ENCODE measurements at places on chromosomes 13 and 19.

DNA sequence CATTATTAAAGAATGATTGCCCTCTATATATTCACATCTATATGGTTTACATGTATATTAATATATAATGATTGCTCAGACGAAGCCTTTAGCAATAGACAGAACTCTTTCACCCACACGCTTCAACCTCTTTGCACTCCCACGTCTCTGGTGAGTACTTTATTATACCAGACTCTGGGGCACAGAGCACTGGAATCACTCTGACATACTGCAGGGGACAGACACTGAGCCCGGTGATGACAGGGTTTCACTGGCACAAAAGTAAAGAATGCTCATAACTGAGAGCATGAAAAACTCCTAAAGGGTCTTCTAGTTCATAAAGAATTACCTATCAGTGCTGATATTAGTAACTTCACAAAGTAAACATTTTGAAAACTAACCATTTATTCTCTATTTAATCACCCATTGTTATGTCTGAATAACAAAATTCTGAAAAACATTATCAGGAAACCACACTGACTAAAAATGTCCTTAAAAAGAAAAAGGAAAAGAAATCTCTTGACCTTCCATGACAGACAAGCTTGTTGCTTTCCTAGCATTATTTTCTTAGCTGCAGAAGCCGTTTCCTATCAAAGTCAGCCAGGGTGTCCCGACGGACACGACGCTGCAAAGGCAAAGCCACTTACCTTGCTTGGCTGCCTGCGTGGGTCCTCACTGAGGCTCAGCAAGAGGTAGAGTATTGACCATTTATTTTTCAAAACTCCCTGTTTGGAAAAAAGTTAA, 29.1 kb downstream of the TUBGCP3 start:
- DNase-seq = no peak

DNA sequence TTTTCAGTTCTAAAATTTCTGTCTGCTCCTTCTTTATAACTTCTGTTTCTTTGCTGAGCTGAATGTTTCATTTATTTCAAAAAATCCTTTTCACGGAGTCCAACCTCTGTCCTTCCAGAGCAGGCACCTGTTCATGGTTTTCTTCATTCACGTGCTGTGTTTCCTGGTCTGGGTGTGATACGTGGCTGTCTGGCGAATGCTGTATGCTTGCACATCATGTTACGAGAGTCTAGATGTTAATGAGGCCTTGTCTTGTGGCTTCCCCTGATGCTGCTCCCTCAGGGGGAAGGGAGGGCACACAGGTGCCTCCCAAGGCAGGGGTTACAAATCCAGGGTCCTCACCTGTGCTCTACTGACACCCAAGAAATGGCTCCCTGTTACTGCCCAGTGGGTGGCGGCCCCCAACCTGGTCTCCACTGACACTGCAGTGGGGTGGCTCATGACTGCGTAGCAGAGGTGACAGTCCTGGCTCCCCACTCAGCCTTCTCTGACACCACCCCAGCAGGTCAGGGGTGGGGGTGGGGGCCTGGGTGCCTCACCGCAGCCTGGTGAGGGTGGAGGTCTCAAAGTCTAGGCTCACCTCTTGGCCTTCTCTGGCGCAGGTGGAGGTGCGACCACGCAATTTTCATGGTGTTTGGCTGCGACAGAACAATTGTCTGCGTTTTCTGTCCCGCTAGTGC, 20.1 kb upstream of the RAB20 start:
- no peak for DNase-seq

DNA sequence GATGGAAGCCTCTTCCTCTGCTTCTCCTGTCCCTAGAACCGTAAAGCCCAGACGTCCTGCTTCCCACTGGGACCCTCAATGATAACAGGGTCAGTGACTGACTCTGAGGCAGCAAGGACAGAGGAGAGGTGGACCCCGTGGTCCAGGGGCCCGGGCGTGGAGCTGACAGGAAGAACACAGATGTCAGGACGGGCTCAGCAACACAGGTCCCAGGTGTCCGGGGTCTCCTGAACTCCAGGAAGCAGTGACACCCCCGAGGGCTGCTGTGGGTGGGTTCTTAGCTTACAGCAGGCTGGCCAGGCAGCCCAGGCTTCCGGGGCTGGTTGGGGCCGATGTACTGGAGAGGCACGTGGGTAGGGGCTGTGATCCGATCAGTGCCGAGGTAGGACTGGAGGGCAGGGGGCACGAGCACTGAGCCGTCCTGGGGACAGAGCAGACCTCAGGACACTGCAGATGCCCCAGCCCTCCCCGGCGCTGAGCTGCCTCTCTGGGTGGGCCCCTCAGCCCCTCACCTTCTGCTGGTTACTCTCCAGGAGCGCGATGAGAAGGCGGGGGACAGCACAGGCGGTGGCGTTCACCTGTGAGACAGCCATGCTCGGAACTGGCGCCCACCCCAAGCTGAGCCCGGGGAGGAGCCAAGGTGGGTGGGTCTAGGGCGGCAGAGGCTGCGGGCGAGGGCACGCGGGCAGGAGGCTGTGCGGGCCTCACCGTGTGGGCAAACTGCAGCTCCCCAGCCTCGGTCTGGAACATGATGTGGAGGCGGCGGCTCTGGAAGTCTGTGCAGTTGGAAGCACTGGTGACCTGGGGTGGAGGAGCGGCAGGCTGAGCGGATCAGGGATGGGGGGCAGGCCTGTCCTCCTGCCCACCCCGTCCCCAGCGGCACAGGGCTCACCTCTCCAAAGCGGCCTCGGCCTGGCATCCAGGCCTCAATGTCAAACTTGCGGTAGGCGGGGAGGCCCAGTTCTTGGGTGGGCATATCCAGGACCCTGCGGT, 3.6 kb upstream of the CCER2 start:
- no peak for DNase-seq

DNA sequence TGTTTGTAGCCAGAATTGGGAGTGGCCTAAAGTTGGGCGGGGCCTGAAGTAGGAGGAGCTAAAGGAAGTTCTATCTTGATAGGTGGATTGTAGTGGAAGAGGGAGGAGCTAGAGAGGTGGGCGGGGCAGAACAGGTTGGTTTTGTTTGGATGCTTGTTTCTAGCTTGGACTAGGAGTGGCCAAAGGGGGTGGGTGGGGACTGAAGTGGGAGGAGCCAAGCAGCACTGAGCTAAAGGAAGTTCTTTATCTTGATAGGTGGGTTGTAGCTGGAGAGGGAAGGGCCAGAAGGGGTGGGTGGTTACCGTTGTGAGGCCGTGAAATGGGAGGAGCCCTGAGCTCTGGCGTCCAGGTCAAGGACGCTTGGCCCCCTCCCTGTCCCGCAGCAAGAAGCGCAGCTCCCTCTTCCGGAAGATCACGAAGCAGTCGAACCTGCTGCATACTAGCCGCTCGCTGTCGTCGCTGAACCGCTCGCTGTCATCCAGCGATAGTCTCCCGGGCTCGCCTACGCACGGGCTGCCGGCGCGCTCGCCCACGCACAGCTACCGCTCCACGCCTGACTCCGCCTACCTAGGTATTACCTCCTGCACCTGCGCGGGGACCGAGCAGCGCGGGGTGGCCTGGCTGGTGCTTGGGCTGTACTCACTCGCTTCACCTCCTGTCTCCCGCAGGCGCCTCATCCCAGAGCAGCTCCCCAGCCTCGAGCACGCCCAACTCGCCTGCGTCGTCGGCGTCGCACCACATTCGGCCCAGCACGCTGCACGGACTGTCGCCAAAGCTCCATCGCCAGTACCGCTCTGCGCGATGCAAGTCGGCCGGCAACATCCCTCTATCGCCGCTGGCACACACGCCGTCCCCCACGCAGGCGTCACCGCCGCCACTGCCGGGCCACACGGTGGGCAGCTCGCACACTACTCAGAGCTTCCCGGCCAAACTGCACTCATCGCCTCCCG, 8.0 kb downstream of the DNASE2 start:
- DNase-seq = no peak

DNA sequence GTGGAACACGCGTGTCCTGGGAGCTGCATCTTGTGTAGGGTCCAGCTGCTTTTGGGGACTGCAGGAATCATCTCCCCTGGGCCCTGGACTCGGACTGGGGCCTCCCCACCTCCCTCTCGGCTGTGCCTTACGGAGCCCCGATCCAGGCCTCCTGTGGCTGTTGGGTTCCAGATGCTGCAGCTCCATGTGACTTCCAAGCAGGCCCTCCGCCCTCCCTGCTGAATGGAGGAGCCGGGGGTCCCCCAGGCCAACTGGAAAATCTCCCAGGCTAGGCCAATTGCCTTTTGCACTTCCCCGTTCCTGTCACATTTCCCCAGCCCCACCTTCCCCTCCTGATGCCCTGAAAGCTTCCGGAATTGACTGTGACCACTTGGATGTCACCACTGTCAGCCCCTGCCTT, 6.2 kb upstream of the PGLS start:
- no peak for DNase-seq

- no peak for DNase-seq
Observed at GRCh38 chr13:50450279-50450678, 393.2 kb downstream of the DLEU7 start.

DNA sequence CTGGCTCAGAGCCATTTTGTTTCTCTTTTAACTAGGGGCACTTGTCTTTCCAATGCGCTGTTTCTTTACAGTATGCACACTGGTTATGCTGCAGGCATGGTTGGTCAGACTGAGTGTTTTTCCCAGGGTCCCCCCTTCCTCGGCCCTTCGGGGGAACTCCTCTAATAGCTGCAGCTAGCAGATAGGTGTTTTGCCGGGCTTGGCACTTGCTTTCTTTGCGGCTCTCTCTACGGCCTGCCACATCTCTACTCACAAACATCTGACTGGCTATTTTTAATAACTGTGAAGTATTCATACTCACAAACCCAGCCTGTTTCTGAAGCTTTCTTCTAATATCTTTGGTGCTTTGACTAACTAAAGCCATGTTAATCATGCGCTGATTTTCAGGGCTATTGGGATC, 89.4 kb downstream of the SLC25A15 start:
- peak; percentile 61 for DNase-seq

DNA sequence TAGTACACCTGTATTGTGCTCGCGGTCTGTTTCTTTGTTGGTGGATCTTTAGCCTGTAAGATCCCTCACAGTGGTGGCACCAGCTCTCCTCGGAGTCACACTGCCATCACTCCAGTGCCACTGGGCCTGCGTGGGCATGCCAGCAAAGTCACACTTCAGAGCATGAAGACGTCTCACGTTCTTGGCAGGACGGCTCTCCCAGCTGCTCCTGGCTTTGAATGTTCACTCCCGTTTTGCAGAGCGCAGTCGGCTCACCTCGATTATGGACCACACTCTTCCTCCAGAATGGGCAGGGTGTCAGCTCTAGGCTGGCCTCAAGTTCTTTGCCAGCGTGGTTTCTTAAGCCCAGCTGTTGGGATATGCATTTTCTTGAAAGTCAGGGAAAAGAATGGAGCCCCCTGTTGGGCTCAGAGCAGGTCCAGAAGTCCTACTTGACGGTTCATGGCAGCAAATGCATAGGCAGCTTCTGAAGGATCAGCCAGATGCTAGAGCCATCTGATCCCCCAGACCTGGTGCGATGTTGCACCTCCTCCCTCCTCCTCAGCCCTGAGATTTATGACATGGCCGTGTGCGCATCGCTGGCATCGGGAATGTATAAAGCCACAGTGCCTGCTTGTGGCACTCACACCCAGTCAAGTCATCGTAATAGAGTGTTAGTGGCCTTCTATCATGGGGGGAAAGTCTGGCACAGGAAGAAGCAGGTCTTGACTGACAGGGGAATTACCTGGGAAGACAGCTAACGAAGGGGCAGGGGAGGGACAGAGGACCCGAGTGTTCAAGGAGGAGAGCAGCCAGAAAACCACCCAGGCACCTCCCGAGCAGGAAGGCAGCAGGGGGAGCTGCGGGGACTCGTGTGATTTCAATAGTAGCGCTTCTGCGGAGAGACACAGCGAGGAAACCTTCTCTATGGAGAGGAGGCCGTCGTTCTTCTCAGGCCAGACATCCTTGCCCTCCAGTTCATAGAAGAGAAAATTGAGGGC, 40.2 kb upstream of the NPAS1 start:
- DNase-seq = peak; percentile 81

DNA sequence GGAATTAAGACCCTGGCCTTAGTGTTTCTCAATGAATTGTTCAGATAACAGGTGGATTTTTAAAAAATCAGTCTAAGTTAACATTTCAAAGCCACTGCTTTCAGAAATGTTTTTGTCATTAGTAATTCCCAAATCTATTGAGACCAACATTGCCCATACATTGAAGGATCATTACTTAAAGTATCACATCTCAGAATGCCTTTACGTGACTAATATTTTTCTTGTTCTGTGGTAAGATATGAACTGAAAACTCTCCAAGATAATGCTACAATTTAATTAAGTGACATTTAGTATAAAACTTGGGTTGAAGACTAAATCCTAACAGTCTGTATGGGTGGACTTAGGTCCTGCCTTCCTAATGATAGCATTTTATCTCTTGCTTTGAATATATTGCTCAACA, 59.4 kb upstream of the POSTN start:
- DNase-seq = no peak

GRCh38 chr19:9032136-9032631, 22.0 kb upstream of the MUC16 start:
- DNase-seq = peak; percentile 71

DNA sequence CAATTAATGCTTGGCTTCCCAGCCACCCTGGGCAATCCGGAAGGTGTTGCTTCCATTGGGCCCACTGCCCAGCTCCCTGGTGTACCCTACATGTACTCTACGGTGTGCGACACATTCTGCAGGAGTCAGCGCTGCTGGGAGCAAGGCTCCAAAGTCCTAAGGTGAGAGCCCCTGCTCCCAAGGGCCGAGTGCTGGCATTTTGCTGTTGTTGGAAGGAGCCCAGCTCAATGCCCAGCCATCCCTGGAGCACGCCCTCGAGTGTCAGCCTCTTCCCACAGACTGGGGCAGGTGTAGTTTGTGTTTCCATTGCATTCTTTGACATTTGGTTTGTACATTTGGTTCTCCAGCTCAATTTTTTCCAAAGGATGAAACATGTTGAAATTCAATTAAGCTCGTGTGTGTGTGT, 64.6 kb downstream of the GGACT start:
- no peak for DNase-seq

GRCh38 chr19:41133260-41133659, 19.0 kb downstream of the CYP2F1 start:
- DNase-seq = peak; percentile 10

- DNase-seq = no peak
Observed at GRCh38 chr19:33862981-33863380, 66.3 kb downstream of the KCTD15 start.

DNA sequence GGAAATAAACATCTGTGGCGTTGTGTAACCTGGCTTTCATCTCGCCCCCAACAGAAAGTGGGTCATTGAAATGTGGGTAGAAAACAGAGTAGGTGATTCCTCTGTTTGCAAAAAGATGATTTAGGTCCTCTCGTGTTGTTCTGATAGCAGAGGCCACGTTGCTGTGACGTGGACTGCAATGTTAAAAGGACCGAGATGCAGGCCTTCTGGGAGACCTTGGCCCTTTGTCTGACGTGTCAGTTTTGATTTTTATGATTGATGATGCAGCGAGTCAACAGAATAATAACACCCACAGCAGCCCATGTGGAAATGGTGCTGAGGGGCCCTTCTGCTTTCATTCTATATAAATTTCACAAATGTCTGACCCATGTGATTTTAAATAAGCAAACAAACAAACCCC, 68.9 kb downstream of the FGF9 start:
- DNase-seq = no peak

DNA sequence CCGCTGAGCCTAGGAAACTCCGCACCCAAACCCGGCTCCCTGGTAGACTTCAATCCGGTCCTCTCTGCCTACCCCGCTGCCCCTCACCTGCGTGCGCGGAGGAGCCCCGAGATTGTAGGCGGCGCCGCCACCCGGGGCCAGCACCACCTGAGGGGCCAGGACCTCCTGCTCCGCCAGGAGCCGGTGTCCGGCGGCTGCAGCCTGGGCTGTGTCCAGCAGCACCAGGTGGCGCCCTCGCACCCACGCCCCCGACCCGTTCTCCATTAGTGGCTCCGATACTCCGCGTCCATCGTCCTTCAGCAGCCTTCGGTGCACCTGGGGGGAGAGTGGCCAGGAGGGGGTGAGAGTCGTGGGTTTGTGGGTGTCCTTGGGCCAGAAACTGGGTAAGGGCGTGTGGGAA, 18.5 kb downstream of the MAN2B1 start:
- DNase-seq = no peak

- DNase-seq = no peak
Observed at GRCh38 chr13:36430247-36431203, 1.8 kb upstream of the CCNA1 start.
